ENCODE measurements at places on chromosomes 4 and X.
A peak's percentile ranks its signal among the peaks of the same experiment; 100 is the strongest.

DNA sequence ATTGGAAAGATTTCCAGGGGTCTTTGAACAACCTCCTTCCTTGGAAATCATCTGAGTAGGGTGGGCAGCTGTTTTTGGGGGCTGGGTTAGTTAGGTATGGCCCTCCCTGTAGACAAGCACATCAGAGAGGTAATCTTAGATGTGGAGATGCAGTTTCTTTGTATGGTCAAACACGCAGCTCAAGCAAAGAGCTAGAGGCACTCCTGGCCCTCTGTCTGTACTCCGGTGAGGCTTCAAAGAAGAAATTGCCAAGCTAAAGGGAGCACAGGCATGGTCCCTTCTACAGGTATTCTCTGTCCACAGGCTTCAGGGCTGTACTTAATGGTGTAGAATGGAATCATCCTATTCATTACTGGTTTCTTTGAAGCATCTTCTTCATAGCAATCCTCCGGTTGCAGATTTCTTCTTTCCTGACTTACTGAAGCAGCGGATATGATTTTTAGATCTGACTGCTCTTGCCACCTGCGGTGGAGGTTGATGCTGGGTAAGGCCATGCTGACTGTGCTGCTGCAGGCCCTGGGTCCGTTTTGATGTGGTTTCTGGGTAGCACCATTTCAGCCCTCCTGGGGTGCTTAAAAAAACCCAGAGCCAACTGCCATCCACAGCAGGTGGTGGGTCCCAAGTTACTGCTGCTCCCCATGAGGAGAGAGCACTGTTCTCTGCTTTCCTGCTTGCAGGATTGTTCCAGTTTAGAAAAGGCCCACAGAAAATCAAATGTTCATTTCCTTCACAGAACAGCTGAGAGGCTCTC, 318.9 kb upstream of the GATB start:
- DNase-seq = no peak

GRCh38 chrX:138710866-138711341, 613 bp downstream of the FGF13 start:
- DNase-seq = no peak

DNA sequence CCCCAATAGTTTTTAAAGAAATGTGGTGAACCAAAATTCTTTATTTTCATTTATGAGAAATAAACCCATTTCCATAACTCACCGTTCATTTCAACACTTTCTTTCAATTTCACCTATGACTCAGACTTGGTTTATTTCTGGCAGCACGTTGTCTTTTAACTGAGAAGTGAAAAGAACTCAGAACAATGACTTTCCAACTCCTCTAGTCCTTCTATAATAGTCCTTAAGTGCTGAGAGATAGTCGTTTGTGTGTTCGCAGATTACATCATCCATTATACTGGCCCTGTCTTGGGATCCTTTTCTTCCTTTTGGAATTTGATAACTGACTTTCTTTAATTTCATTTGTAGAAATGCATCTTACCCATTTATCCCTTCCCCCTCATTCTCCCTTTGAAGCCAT, 113.6 kb downstream of the GLUD2 start:
- DNase-seq = no peak

DNA sequence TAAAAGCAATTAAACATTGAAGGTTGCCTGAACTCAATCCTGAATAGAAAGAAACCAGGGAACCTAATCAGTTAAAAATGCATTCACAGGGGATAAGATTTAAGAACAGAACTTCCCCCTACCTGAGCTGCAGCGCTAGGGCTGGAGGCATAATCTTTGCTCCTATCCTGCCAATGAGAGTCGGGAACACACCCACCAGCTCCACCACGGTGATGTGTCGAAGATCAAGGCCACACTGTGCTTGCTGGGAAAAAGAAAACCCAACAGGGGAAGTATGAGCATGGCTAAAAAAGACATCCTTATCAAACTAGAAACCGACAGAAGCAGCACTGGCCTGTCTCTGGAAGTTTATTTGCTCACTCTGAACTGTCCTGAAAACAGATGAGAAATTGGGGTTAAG, 66.3 kb downstream of the SRPX start:
- DNase-seq = no peak

DNA sequence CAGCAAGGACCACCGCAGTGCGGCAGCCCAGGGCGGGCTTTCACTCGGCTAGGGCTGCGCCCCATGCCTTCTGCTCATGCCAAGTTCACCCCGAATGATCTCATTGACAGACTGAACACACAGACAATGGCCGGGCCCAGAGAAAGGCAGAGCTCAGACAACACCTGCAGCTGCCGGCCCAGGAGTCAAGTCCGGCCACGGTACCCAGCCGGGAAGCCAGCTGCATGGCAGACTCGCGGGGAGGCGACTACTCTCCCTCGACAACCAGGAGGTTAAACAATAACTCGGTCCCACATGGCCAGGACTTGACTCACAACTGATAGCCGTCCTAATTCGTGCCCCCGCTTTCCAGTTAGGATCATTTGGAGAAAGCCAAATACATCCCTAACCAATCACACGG, 50.4 kb downstream of the ABLIM2 start:
- no peak for DNase-seq

DNA sequence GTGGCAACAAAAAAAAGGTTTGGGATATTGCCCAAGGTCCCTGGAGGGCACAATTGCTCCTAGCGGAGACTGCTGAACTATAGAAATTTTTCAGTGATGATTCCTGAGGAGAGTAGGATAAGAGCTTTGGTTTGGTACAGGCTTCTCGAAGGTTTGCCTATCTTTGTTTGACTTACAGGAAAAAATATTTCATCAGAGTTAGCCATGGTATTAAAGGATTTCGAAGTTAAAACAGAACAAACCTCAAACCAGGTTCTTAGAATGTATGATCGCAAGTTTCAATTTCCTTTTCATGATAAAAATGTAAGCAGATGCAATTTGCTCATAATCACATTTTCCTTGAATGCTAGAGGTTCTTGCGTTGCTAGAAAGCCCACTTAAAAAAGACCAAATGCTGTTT, 1.7 kb downstream of the EGFL6 start:
- DNase-seq = no peak

- DNase-seq = no peak
Measured at GRCh38 chrX:119758731-119759247, 401 bp downstream of the SOWAHD start.

- no peak for DNase-seq
Measured at GRCh38 chr4:40299811-40300292, 35.3 kb upstream of the CHRNA9 start.

DNA sequence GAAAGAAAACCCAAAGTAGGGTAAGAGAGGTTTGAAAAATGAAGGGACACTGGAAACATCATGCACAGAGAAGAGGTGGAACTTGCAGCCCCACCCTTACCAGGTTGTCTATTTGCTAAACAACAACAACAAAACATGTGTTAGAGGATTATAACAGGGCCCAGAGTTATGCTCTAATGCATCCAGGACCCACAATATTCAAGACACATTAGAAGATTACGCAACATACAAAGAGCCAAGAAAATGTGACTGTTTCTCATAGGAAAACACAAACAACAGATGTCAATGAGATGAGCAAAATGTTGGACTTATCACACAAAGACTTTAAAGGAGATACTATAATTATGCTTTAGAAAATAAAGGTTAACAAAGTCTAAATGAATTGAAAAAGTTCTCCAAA, 128.5 kb downstream of the LRBA start:
- no peak for DNase-seq

DNA sequence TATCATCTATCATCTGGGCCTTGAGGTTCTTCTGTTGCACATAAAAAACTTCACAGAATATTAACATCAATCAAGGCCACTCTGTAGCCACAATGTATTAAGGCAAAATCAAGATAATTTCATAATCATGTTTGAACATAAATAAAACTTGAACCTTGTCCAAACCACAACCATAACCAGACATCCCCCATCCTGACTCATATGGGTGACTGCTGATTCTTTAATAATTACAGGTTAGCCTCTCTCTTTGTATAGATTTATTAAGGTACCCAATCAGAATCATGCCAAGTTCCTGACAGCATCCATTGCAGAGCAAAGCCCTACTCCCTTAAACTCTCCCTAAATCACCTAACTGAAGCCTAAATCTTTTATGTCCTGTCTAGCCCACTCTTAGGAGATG, 16.7 kb upstream of the AREG start:
- no peak for DNase-seq

GRCh38 chr4:7838136-7838782, 101.4 kb downstream of the AFAP1 start:
- DNase-seq = no peak

DNA sequence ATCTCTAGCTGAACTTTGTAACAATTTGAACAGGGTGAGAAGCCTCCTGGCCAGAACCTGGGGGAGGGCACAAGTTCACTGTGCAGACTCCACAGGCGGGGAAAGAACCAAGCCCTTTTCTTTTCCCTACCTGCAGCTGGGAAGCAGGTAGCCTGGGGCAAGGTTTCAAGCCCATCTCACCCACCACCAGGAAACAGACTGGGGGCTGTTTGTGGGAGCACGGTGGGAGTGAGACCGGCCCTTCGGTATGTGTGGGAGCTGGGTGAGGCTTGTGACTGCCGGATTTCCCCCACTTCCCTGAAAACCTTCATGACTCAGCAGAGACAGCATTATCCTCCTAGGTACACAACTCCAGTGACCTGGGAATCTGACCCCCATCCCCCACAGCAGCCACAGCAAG, 211.7 kb downstream of the ZNF674 start:
- no peak for DNase-seq

DNA sequence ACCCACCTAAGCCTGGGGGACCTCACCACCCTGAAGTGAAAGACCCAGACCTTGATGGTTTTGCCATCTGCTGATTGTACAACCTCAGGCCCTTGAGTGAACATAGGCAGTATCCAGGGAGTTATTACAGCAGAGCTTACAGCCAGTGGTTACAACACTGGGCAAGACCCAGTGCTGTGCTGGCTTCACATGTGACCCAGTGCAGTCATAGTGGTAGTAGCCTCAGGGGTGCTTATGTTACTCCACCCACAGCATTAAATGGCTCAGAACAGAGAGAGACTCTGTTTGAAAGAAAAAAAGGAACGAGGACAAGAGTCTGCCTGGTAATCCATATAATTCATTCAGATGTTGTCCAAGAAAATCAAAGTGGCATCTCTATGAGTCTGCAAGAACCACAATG, 45.2 kb upstream of the DACH2 start:
- no peak for DNase-seq

DNA sequence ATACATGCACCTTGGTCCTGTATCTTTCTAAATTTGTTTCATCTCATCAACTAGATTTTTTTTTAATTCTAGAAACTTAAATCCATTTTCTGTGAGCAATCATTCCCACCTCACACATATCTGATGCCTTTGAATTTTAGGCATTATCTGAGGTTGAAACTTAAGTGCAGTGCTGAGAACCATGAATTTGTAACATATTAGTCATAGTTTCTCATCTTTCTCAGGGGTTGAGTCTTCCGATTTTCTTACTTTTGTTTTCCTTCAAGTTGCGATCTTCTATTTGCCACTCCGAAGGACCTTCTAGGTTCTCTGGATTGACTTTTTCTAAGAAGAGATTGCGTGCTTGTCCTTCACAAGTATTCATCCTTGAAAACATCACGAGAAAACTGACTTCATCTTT, 3.7 kb upstream of the NR0B1 start:
- DNase-seq = peak; percentile 32

- no peak for DNase-seq
Measured at GRCh38 chrX:138669693-138670092, 41.8 kb downstream of the FGF13 start.

- DNase-seq = no peak
Measured at GRCh38 chr4:78606530-78607095, 55.0 kb downstream of the ANXA3 start.

- DNase-seq = no peak
Measured at GRCh38 chr4:139015948-139016471, 429 bp downstream of the NOCT start.

DNA sequence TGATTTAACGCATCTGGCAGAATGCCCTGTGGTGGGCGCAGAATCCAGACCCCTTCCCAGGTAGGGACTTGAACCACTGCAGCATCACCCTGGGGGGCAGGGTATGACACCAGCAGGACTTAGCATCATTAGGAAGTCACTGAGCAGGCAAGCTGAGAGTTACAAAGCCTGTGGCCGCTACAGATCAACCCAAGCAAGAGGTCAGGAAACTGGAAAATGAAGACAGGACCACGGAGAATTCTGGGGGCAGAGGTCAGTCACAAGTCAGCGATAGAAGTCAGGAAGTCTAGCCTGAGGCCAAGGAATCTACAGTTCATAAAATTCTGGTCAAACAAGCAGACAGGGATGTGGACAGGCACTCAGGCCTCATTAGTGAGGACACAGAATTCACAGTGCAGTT, 108.4 kb downstream of the CHIC2 start:
- DNase-seq = no peak
